ENCODE measurements at places on chromosomes 3 and 15. TPM values are rescaled to one million over a fixed set of nuclear protein-coding genes. Genes with fewer than 3 reads are reported as not detected.

The GRIP2 gene
- 1.5 TPM for polyA plus RNA-seq

- DNase-seq: peak; percentile 30
These were observed 127.5 kb downstream of the BDH1 start for GRCh38 chr3:197428117-197428801.

DNA sequence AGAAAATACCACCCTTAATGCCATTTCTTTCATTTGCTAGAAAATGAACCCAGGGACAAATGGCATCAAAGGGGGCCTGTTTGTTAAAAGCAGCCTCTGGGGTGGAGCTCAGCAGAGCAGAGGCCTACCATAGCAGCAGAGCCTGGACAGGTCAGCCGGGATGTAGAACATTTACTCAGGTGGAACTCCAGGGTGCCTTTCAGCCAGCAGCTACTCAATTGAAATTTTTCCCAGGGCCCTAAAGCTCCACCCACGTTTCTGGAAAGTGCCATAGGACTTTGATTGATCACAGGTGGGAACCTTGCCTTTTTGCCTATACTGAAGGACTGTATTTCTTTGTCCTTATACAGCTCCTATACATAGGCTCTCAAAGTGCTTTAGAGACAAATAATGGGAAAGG, 74.5 kb upstream of the C15orf61 start:
- DNase-seq: no peak

DNA sequence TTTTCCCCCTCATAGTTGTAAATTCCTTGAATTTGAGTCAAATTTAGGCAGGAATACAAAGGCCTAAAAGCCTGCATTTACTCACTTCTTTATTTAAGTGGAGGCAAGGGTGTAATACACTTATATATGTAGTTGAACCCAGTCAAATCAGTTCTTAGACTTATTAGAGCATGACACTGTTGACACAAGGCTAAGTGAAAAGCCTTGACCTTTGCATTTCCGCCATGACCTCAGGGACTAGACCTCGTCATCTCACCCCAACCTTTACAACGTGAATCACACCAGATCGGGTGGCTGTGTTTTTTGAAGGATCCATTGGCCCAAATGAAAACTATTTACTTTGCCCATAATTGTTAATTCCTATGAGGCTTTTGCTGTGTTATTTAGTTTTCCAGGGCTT, 774.4 kb downstream of the ROBO1 start:
- DNase-seq: no peak

GRCh38 chr3:165954171-165954570, 116.9 kb upstream of the BCHE start:
- DNase-seq: no peak

GRCh38 chr15:51739061-51739712, 1.7 kb upstream of the LYSMD2 start:
- no peak for DNase-seq

- DNase-seq: no peak
These were observed 290.0 kb upstream of the PLSCR5 start for GRCh38 chr3:146895026-146895749.

DNA sequence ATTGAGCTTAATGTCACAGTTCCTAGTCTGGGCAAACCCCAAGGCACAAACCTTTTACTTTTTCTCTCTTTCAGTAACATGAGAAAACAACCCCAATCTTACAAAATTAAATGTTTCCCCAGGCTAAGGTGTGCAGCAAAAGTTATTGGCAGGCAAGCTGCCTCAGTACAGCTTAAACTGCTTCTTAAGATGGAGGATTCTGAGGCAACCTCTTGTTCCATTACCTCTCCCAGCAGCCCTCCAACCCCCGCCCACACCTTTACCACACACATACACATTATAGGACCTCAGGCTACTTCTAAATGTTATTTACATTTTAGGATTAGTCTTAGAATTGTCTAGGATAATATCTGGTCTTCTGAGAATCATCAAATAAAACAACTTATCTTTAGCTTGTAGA, 22.3 kb upstream of the CBLB start:
- DNase-seq: no peak

GRCh38 chr3:331881-332280, 135.3 kb downstream of the CHL1 start:
- no peak for DNase-seq

DNA sequence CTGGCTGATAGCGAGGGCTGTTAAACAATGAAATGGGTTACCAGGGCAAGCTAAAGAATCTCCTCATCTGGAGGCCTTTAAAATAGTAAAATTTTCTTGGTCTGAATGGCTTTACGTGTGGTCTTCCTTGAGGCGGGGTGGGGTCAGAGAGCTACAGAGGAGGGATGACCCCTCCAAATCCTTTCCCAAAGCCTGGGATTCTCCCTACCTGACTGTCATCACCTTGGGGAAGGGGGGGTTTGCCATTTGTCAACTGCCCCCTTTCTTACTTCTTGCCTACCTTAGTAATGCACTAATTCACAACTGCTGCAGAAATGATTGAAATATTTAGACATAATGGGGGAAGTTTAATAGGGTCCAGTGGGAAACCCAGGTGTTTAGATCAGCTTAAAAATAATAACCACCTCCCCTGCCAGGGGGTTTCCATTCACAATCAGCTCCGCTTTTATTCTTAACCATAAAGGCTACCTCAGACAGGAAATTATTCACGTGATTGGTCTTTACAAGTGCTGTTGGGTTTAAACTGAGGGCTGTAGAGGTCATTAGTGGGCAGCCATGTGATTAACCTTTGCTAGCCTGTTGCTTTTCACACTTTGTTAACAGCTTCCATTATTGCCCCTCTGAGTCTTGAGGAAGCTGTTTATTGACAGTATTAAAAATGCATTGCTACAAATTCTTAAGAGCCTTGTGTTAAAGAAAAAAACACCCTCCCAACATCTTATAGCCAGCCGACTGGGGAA, 276.5 kb upstream of the ATP11B start:
- DNase-seq: no peak

DNA sequence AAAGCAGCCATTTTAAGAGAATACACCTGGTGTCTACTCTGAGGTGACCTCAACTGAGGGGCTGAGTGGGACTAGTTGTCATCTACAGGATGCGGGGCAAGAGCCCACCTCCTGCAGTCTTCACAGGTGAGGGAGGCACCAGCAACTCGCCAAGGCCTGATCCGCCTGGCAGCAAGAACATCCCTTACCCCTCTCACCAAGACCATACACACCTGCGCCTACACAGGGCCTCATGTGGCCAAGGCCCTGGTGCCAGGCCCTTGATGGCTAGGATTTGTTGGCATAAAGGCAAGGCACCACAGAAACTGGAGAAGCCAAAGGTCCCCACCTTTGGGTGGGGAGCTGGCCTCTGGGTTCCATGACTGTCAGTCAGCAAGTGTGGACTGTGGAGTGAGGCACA, 18.4 kb downstream of the ELP6 start:
- no peak for DNase-seq

GRCh38 chr15:94290730-94291129, 59.4 kb downstream of the MCTP2 start:
- no peak for DNase-seq

The IL5RA gene
- not detected for polyA plus RNA-seq
